Activated T-cell treated with anti-CD3 and anti-CD28 coated beads, Interleukin-2, amount 50 U/mL, for 48 hours (primary cell): ENCODE measurements at places on chromosomes 6 and 20.

GRCh38 chr6:29325777-29326176 lies 24.3 kb downstream of the OR14J1 start:
- no peak for DNase-seq

DNA sequence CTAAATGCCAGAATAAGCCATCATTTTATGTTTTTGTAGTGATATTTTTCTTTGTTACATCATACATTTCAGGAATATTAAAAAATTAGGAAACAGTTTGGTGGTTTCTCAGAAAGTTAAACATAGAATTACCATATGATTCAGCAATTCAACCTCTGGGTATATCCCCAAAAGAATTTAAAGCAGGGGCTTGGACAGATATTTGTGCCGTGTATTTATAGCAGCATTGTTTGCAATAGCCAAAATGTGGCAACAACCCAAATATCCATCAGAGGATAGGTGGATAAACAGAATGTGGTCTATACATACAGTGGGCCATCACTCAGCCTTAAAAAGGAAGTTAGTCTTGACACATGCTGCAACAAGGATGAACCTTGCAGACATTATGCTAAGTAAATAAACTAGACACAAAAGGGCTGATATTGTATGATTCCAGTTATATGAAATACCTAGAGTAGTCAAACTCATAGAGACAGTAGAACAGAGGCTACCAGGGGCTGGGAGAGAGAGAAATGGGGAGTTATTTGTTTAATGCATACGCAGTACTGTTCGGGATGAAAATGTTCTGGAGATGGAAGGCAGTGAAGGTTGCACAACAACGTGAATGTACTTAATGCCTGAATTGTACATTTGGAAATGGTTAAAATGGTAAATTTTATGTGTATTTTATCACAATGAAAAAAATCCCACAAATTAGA lies 18.9 kb upstream of the TRAF3IP2 start:
- DNase-seq: no peak

GRCh38 chr6:52403086-52403485 lies 17.1 kb upstream of the EFHC1 start:
- no peak for DNase-seq

DNA sequence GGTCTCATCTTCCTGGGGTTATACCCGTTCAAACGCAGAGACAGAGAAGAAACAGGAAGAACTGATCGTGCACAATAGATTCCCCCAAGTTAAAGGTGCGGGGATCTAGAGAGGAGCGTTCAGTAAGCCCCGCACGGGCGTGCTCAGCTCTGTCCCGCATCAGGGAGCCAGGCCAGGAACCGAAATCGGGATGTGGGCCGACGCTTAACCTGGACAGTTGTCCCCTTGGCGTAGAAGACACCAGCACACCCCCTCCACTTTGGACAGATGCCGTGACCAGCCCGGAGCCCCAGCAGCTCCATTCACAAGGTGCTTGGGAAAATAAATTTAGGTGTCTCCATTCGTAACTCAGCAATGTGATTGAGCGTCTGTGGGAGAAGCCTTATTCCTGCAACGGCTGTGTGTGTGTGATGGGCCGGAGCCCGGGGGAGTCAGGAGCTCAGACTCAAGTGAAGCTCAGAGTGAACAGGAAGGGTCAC lies 24.0 kb upstream of the GATA5 start:
- DNase-seq: no peak

DNA sequence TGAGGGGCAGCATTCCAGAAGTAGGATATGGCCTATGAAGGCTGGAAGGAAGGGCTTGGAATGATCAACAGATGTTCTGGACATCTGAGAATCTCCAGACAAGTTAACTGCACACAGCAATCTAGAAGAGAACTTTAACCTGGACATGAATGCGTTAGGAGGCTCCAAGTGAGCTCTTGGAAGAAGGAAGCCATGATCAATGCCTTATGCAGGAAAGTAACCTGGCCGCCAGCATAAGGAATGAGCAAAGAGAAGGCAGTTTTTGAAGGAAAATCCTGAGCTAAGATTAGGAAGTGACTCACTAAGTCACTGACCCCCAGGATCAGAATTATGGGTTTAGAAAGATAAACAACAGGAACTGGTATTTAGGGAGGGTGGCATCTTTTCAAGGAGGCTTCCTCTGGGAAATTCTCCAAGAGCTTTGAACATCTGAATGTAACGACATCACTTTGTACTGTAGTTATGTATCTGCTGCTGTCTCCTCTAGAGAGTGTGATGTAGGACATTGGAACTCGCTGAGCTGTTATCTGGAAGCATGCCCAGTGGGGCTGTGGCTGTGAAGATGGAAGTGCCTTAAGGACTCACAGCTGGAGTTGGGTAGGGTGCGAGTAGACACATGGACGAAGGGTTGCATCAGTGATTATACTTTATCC lies 236.8 kb downstream of the PACRG start:
- no peak for DNase-seq

DNA sequence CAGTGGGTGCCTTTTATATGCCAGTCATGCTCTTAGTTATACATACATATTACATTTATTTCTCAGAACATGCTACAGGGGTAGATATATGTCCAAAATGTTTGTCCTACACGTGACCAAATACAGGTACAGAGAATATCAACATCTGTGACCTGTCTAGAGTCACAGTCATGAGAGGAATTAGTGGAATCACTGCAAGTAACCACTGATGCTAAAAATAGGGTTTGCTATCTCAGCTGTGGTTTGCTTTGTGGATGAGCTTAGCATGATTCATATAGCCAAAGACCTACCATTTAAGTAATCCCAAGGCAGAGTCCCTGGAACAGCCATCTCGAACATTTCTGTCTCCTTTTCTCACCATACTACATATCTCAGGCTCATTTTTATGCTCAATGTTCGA lies 32.3 kb downstream of the GSTA3 start:
- no peak for DNase-seq

- no peak for DNase-seq
These were observed 11.3 kb upstream of the TFAP2A start for GRCh38 chr6:10425975-10426780.

DNA sequence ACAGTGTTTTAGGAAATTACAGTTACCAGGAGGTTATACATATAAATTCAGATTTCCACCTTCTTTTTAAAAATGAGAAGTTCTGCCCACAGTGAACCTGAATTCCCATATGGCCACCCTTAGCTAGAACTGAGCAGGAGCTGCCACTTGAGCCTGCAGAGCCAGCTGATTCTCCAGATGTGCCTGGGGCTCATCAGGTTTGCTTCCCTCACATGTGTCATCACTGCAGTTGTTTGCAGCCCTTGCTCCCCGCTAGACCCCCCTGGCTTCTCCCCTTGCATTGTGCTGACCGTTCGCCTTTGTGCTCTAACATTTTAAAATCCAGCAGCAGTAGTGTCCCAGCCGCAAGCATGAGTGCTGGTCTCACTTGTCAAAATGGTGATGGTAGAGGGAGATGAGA lies 131.1 kb downstream of the UTRN start:
- DNase-seq: no peak
